ENCODE measurements at places on chromosomes 5 and 9.

- no peak for DNase-seq
These were observed 417.3 kb downstream of the DMAC1 start for GRCh38 chr9:7382304-7382703.

DNA sequence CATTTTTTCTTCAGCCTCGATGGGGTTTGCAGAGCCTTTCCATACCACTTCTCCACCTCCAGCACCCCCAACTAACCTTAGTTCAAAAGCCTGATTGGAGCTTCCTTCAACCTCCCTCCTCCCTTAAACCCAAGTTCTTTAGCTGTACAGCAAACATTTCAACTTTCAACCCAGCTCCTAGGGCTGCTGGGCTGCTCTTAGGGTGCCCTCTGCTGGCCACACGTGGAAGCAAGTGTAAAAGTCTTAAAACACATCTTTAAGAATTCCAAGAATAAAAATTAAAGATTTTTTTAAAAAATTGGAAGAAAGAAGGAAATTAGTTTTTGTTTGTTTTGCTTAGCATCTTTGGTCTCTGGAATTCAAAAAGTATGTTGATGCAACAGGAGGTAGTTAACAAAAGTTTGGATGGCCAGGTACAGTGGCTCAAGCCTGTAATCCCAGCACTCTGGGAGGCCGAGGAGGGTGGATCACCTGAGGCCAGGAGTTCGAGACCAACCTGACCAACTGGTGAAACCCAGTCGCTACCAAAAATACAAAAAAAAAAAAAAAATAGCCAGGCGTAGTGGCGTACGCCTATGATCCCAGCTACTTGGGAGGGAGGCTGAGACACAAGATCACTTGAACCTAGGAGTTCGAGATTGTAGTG is 15.5 kb upstream of the HSD17B3 start:
- DNase-seq, result peak; percentile 30

GRCh38 chr5:93789173-93790067 is 48.0 kb upstream of the POU5F2 start:
- DNase-seq, result no peak

DNA sequence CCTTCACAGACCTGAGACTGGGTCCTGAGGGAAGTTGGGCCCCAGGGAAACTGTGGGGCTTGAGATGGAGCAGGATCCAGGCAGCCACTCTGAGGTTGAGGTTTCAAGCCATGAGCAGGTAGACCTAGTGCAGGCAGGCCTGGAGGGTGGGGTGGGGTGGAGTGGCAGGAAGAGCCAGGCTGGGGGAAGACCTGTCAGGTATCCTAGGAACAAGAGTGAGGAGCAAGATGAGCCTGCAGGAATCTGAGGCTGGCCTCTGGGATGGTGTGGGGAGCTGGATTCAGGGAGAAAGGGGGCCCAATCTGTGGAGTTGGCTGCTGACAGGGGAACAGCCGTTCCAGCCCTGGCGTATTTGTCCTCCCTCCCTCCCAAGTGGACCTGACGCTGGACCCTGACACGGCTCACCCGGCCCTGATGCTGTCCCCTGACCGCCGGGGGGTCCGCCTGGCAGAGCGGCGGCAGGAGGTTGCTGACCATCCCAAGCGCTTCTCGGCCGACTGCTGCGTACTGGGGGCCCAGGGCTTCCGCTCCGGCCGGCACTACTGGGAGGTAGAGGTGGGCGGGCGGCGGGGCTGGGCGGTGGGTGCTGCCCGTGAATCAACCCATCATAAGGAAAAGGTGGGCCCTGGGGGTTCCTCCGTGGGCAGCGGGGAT is 9.8 kb downstream of the RACK1 start:
- no peak for DNase-seq

- no peak for DNase-seq
These were observed 23.5 kb upstream of the ALDOB start for GRCh38 chr9:101458963-101459631.

DNA sequence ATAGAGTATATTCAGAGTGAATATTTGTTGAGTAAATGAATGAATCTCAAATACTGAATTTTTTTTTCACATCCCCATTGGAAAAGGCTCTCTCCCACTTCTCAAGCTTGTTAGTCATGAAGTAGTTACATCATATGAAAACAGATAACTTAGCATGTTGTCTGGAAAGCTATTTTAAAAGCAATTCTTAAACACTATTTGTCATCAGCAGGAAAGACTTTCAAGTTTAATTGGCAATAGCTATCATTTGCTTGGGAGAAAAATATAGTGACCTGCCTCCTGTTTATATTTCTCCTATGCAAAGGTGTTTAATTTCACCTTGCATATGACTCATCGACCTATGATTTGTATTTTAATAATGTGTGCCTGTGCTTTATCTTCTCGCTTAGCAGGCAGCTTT is 499.8 kb upstream of the GRIA1 start:
- no peak for DNase-seq

- no peak for DNase-seq
These were observed 109.8 kb upstream of the TXNDC8 start for GRCh38 chr9:110447476-110447875.

DNA sequence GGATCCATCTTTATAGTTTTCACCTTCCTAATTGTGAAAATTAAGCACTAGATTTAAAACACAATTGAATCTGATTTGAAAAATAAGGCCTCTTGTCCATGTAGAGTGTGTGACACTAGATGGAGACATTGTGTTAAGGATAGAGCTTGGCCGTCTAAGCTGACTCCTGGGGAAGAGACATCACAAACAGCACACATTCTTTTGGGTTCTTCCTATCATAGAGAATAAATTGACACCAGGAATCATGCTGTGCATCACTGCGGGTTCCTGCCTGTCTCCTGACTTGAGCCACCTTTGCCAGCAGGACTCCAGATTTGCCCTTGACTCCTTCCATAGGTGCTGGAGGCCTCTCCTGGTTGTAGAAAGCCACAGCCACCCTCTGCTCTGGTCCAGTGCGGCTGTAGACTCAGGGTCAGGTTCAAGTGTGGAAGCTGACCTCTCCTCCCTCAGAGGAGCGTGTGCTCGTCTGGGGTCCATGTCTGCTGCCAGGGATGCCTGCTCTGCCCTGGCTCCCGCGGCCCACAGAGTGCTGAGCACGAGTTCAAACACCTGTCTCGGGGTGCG is 11.2 kb downstream of the ROPN1L start:
- no peak for DNase-seq

DNA sequence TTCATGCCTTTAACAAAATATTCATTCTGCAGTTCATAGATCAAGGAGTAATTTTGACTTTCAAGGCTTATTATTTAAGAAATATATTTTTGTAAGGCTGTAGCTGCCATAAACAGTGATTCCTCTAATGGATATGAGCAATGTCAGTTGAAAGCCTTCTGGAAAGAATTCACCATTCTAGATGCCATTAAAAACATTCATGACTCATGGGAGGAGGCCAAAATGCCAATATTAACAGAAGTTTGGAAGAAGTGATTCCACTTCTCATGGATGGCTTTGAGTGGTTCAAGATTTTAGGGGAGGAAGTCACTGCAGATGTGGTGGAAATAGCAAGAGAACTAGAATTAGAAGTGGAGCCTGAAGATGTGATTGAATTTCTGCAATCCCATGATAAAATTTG is 229.1 kb downstream of the DEPDC1B start:
- no peak for DNase-seq

- DNase-seq, result no peak
These were observed 262.0 kb downstream of the HTR1A start for GRCh38 chr5:63700241-63700640.

GRCh38 chr9:89161221-89161620 is 17.4 kb downstream of the SHC3 start:
- no peak for DNase-seq

DNA sequence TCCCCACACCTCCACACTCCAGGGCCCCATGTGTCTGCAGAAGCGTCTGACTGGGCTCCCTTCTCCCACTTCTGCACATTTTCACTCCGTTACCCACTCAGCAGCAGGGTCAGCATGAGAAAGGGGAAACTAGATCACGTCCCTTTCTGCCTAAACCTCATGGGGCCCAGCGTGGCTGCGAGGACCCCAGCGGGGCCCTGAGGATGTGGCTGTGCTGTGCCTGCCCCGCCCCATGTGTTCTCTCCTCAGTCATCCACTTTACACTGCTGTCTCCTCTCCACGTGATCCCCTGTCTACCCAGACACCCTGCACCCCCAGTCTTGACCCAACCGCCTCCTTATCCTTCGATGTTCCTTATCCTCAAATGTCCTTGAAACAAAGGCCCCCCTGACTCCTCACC is 59.8 kb upstream of the OTULINL start:
- DNase-seq, result no peak

DNA sequence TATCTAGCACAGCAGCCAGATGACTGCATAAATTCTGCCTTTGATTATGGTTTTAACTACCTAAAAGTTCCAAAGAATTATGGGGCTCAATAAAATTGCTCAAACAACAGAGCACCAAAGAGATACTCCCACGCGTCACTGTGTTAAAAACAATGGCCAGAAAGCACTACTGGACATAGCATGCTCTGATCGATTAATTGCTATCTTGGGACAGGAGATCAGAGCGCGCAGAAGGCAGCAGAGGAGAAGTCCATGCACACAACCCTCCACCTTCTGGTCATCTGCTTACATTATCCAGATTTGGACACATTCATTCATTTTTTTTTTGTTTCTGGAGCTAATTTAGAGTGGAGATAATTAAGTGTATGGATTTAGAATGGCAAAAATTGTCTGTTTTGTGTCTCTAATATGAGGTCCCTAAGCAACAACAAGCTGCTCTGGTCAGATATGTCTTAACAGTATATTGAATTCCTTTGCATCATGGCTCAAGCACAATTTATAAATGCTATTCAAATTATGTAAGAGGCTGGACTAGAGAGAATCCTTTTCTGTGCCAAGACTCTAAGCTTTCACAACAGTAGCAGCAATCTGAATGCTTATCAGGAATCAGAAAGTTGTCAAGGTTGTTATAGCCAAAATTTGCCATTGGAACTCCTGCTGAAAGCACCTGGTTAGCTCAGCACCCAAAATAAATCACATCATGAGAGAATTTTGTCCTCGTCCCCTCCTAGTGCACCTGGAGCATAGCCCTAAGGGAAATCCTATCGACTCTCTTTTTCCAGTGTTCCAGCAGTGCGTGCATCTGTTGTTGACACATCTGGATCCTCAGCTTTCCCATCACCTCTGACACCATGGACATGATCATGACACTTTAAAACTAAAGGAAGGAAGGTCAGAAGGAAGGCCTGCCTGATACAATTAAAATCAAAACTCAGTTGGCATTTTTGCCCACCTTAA is 98.6 kb upstream of the HMHB1 start:
- DNase-seq, result no peak

DNA sequence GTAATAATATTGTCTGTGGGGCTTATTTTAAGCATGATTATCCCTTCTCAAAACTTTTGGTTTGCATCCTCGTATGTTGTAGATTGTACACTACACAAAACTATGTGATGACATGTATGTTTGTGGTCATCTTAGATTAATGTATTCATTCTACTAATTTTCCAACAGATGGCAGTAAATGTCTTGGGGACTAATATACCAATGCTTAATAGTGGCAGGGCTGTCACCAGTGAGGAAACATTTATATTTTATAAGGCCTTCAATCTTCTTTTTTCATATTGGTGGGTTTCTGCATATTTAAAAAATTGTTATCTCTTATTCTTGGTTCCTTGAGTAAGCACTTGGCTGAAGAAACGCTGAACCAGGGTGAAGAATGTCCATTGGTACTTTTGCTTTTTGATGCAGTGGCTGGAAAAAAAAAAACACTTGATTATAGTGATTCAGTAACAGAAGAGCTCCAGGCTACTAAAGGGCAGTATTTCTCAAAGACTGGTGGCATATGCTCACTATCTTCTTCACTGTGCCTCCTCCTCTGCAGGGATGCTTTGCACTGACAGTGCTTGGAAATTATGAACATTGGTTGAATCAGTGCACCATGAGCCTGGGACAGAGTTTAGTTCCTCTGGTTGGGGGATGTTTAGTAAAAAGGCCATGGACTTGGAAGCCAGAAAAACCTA is 530.3 kb downstream of the RASEF start:
- DNase-seq, result no peak
